ENCODE measurements at places on chromosomes 6 and 20. TPM values are rescaled to one million over a fixed set of nuclear protein-coding genes. Genes with fewer than 3 reads are reported as not detected.

The GABRR1 gene
- total RNA-seq = not detected

The KATNA1 gene
- 26.9 TPM for total RNA-seq

DNA sequence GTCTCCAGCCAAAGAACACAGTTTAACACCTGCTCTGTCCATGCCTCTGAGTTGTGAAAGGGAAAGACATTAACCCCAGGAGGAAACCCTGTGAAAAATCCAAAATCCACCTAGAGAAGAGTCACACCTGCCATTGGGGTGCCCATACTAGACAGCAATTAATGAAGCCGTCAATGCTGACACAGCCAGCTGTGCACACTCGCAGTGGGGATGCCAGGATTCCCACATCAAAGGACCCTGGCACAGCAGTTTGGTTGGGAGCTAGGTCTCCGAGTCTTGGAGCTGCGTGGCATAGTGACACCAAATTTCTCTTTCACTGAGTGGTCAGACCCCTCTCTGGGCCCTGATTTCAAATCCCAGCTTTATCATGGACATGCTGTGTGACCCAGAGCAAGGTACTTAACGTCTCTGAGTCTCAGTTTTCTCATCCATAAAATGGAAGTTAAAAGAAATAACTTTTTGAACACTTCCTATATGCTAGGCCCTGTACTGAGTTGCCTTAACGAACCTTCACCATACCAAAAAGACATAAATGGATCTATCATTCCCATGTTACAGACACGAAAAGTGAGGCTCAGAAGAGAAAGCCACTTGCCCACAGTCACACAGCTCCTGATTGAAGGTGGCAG, 30.8 kb downstream of the BPIFB1 start:
- DNase-seq = no peak

GRCh38 chr6:558959-559358, 97.9 kb downstream of the HUS1B start:
- no peak for DNase-seq
